T-helper 2 cell treated with Interferon-gamma antibody and Interleukin-4, amounts not matched to agents 5 μg/mL and 100 μg/mL, for 36 hours (primary cell): ENCODE measurements at places on chromosomes 12 and 14.
A peak's percentile ranks its signal among the peaks of the same experiment; 100 is the strongest.

DNA sequence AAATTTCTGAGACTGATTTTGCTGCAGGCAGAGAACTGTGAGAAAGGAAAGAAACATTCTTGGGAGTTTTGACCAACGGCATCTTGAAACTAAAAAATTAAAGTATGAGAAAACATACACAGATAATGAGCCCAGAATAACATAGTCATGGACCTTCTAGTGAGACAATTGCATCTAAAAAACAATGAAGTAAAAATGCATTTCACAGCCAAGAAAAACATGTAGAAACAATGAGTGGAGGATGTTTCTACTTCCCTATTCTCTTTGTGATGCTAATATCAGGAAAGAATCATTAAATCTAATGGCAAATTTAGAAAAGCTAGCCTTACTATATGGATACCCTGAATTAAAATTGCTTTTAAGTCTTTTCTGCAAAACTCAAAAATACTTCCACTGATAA, 12.2 kb upstream of the PLEKHG7 start:
- DNase-seq: no peak

GRCh38 chr12:111458546-111459172, 52.9 kb downstream of the SH2B3 start:
- DNase-seq: no peak

GRCh38 chr12:132178801-132179401, 34.6 kb downstream of the NOC4L start:
- peak; percentile 45 for DNase-seq

DNA sequence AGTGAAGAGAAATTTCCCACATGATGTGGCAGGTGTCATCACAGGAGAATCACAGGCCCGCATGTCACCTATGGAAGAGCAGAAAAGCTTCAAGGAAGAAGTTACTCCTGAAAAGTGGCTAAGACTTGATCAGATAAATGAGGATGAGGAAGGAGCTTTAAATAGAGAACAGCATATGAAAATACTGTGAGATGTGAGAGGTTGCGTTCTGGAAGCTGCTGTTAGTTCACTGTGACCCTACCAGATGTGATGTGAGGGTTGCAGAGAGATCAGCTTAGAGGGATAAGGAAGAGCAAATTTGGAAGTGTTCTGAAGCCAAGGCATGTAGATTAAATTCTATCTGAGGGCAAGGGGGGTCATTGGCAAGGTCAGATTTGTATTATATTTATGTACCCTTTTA, 17.1 kb downstream of the ERP27 start:
- DNase-seq: no peak

GRCh38 chr14:75254381-75254822, 24.2 kb upstream of the FOS start:
- DNase-seq: no peak

DNA sequence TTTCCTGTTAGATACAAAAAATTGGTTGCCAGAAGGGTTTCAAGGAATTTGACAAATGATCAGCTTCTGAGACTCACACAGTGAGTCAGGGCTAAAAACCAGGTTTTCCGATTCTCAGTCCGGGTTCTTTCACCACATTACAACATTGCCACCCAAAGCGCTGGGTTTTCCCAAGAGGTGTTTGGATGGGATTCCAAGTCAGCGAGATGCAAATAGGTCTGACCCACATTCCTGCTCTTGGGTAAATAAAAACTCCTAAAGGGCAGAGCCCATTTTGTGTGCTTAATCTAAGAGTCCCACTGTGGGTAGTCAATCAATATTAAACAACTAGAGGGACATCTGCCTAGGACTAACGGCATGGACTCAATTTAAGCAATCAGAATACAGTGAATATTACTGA, 5.4 kb upstream of the RIC8B start:
- no peak for DNase-seq

DNA sequence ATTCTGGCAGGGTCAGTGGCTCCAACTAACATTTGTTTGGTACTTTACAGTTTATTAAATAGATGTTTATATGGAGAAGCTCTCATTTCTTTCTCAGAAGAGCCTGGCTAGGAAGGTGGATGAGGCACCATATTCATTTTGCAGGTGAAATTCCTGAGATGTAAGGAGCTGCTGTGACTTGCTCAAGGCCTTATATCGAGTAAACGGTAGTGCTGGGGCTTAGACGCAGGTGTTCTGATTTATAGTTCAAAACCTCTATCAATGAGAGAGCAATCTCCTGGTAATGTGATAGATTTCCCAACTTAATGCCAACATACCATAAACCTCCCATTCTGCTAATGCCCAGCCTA, 42.3 kb downstream of the DAD1 start:
- DNase-seq: no peak

- DNase-seq: no peak
Measured at GRCh38 chr14:100059438-100059781, 5.8 kb upstream of the EVL start.

- DNase-seq: no peak
Measured at GRCh38 chr14:81655423-81656314, 122.0 kb upstream of the SEL1L start.

DNA sequence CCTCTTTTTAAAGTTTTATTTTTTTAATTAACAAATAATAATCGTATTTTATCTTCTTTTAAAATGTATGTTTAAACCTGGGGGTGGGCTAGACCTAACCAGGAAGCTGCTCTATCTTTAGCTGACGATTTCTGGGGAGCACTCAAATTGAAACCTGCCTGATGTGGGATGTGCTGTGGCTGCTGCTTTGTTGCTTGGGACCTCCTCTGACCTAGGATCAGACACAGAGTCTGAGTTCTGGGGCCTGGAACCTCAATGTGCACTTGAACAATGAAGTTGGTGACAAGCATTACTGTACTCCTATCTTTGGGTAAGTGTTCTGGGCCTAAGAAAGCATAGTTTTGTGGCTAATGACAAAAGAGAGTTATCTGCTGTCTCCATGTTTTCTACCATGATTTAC, 386.7 kb downstream of the DAD1 start:
- no peak for DNase-seq

- peak; percentile 60 for DNase-seq
Measured at GRCh38 chr12:123150744-123151456, at the start of gene PITPNM2. Gene PITPNM2, minus strand, starts transcription at chr12:123151090. Its CDS starts 116,500 bp downstream, at chr12:123034590.

- DNase-seq: no peak
Measured at GRCh38 chr12:27424631-27425230, 21.8 kb upstream of the SMCO2 start.

DNA sequence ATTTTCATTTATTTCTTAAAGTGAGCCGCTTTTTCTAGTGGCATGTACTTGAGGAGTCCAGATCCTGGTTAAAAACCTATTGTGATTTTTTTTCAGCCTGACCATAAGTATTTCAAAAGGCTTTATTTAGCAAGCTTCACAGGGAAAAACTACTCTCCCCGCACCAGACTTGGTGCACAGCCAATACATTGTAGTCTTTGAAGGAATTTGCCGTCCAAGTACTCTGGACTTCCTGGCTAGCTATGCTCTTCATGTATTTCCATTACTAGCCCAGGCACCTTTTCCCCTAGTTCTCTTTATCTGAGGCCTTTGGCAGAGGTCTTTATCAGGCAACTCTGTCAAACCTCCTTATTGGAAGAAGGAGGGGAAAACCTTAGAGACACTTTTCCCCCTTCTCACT, 234.7 kb downstream of the CCDC91 start:
- DNase-seq: no peak

- DNase-seq: no peak
Measured at GRCh38 chr12:18045446-18045992, 44.5 kb downstream of the RERGL start.

GRCh38 chr14:71686677-71687076, 245.6 kb upstream of the RGS6 start:
- no peak for DNase-seq

DNA sequence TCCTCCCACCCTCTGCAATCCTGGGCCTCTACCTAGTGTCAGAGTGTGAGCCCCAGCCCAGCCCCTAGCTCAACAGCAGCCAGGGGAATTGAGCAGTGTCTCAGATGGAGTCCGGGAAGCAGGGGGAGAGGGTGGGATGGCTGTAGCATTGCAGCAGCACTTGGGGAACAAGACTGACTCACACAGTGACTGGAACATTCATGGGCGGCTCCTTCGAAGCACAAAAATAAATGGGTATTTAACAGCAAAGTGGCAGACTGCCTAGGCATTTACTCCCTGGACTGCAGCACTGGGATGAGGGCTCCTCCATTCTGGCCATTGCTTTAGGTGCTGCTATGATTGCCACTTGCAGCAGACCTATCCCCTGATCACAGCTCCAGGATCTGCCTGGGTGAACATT, 46.0 kb upstream of the STK38L start:
- no peak for DNase-seq

GRCh38 chr12:3182426-3182825, 105.2 kb downstream of the TSPAN9 start:
- DNase-seq: no peak

DNA sequence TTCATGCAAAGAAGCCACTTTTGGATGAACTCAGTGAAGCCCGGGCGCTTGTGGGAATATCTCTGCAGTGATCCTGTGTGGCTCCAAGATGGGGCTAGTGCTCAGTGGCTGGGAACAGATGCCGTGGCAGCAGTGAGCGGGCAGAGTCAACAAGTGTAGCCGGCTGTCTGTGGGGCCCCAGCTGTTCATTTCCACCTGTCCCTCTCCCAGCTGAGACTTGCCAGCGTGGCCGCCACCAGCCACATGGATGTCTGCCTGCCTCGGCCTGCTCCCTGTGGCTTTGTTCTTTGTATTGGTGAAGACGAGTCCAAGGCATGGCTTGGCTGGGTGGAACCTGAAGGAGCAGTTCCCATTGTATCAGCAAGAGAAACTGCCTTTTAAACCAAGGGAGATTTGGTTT, 77.3 kb downstream of the NOS1 start:
- DNase-seq: no peak

GRCh38 chr12:60144395-60144794, 548.6 kb downstream of the SLC16A7 start:
- DNase-seq: no peak

DNA sequence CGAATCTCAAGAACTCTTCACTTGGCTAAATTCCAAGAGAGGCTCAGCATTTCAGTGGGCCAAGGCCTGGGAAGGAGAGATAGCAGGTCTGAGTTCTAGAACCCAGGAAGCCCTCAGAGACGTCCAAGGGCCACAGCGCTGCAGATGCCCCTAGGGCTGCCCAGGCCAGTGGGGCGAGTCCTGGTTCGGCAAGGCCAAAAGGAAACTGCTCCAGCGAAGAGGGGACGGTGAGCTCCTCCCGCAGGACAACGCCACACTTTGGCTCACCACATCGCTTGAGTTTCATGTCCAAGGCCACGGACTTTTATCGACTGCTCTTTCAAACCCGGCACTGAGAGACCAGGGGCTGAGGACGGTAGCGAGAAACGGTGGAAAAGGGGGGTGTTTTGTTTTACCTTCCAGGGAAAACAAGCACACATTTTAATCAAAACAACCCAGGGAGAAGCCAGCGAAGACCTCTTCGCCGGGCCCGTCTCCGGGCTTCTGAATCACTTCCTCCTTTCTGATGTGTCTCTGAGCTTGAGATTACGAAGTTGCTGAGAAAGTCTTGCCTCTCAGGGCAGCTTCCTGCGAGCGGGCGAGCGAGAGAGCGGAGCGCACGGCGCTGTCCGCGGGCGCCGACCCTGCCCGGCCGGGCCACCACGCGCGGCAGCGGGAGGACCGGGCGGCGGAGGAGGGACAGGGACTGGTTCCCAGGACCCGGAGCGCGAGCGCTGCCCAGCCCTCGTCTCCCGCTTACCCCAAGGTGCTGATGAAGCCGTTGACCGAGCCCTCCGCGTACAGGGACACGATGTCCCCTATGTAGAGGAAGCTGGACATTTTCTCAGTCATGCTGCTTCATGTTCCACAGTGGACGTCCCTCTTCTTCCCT, 808 bp downstream of the ITPR2 start:
- peak; percentile 72 for DNase-seq

DNA sequence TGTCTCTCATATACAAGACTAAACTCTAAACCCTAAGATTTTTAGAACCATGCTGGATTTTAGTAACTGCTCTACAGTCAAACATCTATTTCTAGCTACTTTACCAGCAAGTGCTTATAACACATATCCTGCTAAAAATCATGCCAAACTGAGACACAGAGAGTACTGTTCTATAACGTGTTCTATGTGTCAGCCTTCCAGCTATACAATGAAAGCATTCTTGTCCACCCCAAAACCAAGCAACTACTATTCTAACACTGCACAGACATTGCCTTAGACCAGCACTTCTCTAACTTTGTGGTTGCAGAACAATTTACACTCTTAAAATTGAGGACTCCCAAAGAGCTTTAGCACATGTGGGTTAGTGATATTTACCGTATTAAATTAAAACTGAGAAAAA, 85.7 kb downstream of the SPPL3 start:
- no peak for DNase-seq

DNA sequence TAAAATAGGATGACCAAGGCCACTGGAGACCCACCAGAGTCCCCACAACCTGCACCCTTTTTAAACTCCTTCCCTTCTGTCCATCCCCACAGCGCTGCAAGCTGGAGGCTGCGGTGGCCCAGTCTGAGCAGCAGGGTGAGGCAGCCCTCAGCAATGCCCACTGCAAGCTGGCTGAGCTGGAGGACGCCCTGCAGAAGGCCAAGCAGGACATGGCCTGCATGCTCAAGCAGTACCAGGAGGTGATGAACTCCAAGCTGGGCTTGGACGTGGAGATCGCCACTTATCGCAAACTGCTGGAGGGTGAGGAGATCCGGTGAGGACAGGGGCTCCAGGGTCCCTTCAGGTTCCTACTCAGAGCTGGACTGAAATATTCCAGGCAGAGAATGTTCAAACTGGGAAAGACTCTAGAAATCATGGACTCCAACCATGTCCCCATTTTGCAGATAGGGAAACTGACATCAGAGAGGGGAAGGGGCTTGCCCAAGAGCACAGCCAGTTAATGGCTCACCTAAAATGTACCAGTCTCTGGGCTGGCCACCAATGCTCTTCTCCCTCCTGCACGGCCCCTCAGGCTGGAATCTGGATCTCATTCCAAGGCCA, 17.2 kb downstream of the KRT85 start:
- no peak for DNase-seq

- no peak for DNase-seq
Measured at GRCh38 chr12:42166501-42166900, 21.8 kb upstream of the GXYLT1 start.

- no peak for DNase-seq
Measured at GRCh38 chr12:10469701-10470100, 16.5 kb upstream of the KLRC1 start.

DNA sequence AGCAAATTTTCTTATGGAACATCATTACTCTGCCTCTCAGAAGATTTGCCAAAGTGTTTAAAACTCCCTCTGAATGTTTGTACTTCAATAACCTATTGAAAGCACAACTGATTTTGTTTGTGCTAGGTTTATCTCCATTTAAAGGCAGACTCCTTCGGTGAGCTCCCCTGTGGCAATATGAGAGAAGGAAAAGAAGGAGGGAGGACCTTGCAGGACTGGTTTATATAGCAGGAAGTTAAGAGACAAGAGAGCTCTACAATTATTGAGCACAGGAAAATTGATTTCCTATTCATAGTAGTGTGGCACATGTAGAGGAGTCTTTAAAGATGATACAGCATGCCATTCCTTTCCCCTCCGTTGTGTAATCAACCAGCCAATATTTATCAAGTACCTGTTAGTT, 75.5 kb downstream of the PDE3A start:
- no peak for DNase-seq
